ENCODE measurements at places on chromosomes 6 and 20.

DNA sequence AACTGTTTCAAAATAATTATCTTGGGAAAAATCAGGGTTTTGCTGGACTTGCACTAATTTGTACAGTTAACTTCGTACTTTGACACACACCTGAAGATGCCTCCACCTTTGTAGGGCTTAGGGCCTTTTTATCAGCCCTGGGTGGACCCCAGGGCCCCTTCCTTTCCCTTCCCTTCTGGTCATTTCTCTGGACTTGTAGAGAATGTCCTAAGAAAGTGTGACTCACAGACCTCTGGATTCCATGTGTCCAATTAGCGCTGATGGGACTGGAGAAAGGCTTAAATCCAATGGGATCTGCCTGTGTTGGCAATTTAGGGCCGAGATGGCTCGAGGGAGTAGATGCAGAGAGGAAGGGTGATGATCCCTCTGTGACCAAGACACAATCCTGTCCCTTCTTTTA, 9.3 kb downstream of the TRIM15 start:
- DNase-seq: no peak

- no peak for DNase-seq
Observed at GRCh38 chr6:107123501-107123900, 8.2 kb upstream of the BEND3 start.

- no peak for DNase-seq
Observed at GRCh38 chr6:79241228-79241627, 6.7 kb upstream of the HMGN3 start.

GRCh38 chr20:7850775-7851490, 89.3 kb downstream of the HAO1 start:
- DNase-seq: no peak

- no peak for DNase-seq
Observed at GRCh38 chr20:1038205-1038604, 36.1 kb upstream of the RSPO4 start.

GRCh38 chr6:44571510-44571909, 184.0 kb downstream of the CDC5L start:
- DNase-seq: no peak

DNA sequence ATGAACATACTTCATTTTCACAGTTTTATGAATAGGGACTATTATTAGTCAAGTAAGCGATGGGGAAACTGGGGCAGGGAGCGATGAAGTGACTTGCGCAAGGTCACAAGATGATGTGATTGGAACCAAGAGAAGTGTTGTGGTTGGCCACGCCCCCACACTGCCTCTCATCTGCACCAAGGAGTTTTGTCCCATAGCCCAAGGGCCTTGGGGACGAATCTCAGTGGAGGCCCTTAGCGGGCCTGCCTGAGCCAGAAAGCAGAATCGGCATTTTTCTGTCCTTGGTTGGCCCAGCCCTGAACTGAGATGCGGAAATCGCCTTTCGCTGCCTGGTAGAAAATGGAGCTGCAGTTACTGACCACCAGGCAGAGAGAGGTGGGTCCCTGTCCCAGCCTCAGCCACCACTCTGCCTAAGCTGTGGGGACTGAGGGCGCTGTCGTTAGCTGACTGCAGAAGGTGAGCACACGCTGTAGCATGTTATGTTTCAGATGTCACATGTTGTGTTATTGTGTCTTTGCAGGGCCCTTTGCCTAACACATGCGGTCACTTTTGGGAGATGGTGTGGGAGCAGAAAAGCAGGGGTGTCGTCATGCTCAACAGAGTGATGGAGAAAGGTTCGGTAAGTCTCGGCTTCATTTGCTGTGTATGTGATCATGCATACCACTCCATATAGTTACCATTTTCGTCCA, 57.8 kb downstream of the PTPN1 start:
- no peak for DNase-seq

DNA sequence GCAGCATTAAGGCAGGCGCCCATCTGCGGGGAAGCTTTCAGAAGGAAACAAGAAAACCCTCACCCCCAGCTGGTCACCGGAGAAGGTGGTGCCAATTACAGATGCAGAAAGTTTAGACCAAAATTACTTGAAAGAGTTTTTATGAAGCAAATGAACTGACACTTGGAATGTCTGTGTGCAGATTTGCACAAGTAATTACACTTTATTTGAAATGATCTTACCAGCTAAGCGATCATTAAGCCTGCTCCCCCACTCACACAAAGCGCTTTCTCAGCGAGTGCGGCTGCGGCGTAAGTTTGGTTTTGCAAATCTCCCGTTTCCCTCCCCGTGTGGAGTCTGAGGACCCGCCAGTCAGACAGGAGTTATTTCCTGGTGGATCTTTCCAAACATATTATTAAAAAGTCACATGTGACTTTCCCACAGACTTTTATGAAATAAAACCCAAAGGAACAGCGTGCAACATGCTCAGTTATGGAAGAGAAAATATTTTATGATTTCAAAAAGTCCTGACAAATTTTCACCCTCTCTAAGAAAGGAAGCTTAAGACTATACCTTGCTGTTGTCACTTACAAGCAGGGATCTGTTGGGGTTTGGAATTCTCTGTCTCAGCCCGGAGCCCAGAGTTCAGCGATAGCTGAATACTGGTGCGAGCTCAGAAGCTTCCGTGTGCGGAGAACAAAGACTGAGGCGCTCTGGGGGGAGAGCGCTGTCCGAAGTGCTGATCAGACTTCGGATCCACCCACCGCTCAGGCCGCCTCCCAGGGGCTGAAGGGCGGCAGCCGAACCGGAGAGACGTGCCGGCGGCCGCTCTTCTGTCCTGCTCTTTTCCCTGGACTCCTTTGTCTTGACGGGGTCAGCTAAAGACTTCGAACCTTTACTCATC, 2.7 kb upstream of the MYT1 start:
- peak; percentile 15 for DNase-seq

DNA sequence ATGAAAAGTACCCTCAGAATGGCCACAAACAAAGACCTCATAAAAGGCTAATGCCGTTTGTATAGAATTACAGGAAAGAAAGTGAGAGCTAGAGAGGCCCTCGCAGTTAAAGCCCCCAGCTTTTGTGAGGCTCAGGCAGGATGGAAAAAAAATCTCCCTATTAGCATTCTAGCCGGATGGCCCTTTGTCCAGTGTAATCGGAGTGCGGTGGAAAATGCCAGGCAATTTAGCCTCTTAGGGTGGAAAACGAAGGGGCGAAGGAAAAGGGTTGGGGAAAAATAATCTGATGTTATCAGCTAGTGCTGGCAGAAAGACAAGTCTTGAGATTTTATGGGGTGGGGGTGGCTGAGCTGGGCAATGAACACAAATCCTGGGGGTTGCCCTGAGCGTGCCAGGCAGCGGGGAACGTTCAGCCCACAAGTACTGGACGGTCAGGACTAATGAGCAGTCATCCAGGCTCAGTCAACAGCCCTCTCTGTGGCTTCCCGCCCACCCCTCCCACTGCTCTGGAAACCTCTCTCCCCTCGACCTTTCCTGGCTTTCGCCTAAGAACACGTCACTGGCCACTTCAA, 92.4 kb downstream of the PSMG4 start:
- DNase-seq: no peak

DNA sequence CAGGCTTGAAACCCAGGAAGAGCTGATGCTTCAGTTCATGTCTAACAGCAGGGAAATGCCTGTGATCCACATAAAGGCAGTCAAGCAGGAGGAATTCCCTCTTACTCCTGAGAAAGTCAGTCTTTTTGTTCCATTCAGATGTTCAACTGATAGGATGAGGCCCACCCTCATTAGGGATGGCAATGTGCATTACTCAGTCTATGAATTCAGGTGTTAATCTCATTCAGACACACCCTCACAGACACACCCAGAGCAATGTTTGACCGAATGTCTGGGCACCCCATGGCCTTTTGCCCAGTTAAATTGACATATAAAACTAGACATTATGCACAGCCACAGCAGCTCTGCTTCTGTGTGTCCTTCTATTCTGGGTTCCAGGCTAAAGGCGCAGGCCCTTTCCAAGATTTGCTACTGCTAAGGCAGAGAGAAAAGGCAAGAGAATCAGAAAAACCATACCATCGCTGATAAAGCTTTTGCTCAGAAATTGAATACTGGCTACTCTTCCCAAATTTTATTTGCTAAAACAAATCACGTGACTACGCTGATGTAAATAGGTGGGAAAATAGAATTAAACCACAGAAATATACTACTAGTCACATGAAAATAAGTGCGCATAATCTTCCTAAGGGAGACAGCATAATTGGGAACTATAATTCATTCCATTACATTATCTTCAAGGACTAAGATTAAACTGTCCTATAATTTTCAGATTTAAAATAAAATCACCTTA, 625.0 kb upstream of the MAN1A1 start:
- no peak for DNase-seq

DNA sequence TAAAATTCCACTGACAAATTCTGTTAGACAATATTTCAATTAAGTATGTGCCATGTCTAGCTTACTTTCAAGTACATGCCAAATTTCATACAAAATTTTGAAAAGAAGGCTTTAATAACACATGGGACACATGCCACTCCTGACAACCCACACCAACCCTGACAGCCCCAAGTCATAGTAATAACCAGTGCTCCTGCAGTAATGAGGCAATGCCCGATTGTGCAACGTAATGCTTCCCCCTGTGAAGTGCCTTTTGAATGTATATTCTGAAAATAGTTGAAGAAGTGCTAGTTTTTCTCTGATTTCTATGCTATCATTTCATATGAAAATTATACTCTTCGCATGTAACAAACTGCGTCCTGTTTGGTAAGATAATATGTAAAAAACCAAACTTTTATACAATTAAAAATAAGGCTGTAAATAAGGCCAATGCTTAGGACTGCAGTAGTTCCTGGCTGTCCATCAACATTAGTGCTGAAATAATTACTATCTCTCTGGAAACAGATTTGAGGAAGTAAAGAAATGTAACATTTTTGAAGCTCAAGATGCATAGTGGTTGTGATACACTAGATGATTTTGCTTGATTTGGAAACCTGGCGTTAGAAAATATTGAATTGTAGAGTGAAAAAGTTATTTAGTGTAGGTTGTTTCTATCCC, 125.8 kb upstream of the BCLAF1 start:
- DNase-seq: no peak

- no peak for DNase-seq
Observed at GRCh38 chr20:13355411-13355810, 134.3 kb downstream of the ISM1 start.

DNA sequence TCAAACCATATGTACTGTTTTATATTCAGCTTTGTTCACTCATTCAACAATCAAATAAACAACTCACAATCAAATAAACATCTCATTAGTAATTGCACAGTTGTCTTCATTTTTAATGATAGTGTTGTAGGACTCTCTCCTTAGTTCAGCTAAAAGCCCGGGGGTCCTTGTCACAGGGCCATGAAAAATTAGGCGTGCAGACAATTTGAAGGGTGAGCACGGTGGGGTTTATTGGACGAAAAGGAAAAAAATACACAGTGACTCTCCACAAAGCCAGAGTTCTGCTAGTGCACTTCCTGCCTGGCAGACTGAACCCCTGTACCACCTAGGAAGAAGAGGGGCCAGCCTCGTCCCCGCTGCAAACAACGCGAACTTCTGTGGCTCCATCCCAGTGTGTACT, 257.6 kb upstream of the FLRT3 start:
- DNase-seq: no peak

GRCh38 chr6:159012201-159012600, 12.2 kb upstream of the RSPH3 start:
- no peak for DNase-seq

- no peak for DNase-seq
Observed at GRCh38 chr6:24692848-24693592, 25.9 kb downstream of the C6orf62 start.

GRCh38 chr6:131013495-131013894, 49.5 kb downstream of the EPB41L2 start:
- DNase-seq: no peak

DNA sequence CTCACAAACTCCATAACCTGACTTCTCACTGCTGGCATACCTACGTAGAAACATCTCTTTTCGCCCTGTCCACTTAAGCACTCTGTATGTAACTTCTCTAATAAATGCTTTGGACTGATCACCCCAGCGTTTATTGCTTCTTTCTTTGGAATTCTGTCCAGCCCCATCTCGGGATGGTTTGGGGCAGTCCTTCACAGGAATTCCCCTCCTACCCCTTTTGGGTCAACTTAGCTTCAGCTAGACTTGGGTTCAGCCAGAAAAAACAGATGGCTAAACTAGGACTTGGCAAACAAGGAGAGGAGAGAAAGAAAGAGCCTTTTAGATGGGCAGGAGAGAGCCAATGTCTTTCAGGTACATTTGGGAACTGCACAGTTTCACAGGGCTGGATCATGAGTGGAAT, 3.9 kb upstream of the LTV1 start:
- no peak for DNase-seq

DNA sequence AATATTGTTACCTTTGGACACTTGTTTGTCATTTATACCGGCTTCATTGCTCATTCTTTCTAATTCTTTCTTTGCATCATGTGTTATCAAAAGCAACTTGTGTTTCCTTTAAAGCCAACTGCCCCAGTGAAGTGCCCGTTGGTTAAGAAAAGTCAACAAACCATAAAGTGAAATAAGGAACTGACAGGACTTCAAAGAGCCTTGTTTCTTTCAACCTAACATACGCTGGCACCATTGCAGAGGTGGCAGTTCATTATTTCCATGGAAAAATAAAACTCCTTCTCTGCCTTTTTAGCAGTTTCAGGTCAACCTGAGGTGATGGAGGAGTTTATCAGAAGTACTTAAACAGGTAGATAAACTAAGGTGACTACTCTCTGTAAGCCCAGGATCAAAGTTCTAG, 28.8 kb downstream of the FERMT1 start:
- no peak for DNase-seq

DNA sequence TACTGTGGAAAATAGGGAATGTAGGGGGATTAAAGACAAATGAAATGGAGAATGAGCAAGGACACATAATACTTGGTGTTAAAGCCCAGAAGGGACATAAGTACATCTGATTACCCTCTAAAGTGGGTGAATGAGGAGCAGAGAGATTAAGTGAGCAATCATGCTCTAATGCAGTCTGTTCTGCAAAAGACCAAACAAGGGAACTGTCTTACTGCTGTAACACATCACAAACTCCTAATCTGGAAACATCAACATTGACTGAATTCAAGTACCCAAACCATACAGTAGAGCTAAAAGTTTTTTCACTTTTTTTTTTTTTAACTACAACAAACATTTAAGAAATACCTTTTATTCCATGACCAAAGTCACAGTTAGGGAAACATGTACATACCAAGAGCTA, 19.3 kb upstream of the SLC17A4 start:
- DNase-seq: no peak

GRCh38 chr6:147119310-147119709, 84.9 kb upstream of the STXBP5 start:
- DNase-seq: no peak

DNA sequence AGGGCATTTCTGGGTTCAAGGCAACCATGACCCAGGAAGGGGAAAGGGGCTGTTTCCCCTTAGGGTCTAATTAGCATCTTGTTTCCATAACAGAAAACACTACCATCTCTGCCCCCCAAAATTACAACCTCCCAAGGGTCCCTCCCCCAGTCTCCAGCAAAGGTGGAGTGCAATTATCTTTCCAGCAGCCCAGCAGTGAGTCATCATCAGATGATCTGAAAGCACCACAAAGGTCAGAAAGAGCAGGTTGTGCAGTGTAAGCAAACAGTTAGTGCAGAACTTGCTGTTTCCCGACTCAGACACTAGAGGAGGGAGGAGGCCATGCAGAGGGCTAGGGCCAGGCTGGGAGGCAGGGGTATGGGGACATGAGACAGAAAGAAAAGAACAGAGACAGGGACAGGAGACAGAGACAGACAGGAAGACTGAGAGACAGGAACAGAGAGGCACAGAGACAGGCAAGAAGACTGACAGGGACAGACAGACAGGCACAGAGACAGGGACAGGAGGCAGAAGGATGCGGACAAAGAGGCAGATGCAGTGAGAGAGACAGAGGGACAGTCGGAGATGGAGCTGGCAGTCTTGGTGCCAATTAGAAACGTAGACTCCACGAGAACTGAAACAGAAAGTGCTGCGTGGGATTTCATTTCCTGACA, 62.5 kb downstream of the PYGB start:
- DNase-seq: peak; percentile 56

Measured in nucleus accumbens (tissue), 56 donors.